Bone marrow (tissue), 2 donors: ENCODE measurements at places on chromosomes 12 and 14.

DNA sequence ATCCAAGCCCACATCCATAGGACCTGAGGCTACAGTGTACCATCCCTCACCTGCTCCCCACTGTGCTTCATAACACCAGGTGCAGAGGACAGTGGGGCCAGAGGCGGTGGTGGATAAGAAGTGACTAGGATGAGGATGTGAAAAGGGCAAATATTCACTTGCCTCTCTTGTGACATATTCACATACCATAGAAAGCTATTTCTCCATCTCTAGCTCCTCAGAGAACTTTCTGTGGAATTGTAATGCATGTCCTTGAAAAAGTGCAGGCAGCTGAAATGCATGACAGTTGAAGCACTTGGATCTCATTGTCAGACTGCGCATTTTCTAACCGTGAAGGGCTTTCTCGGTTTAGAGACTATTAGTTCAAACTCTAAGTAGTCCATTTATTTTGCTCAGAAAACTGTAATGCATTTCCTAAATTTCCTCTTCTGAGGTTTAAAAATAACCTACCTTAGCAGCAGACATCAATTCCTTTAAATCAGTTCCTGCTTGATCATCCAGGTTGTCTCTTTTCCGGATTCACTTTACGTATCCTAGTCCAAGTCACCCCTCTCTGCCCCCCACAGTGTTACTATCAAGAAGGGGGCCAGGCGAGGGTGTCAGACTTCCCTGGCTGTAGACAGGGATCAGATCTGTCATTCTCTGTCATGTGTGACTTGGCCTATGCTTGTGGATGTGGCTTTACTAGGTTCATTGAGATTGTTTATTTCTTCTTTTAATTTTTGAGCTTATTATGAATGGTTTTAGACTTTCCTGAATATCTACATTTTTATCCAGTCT lies 984.0 kb upstream of the TMEM132C start:
- no peak for DNase-seq

GRCh38 chr12:11561411-11561810 lies 88.1 kb upstream of the ETV6 start:
- no peak for DNase-seq

DNA sequence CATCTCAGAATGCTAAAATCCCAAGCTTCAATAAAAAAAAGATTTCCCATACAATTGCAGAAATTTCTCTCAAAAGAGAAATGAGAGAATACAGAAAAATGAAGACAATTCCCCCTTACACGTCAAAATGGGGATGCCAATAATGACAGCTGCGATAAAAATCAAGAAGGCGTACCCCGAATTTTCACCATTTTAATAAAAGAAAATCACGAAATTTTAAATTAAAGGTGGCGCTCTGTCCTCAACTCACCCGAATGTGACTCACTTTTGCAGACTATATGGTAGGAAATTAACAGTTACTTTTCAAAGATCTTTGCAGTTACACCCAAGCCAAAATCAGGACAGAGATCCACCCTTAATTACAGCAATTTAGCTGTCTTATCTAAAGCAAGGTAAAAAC lies 2.1 kb downstream of the ATP2B1 start:
- DNase-seq: no peak

DNA sequence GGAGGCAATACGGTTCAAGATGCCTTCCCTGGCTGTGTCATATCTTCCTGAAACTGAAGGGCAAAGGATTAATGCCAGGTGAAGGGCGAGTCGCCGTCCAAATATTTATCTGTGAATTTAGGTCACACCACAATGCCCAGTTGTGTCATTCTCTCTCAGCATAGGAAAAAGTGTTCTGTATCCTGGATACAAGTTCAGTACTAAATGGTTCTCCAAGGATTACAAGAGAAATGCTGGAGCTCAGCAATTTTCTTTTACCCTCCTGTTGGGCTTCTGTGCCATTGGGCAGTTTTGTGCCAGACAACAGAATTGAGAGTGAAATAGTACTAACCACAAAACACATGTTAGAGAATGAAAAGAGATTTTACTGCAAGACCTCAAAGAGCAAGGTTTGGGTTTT lies 493.9 kb downstream of the EGLN3 start:
- DNase-seq: no peak

DNA sequence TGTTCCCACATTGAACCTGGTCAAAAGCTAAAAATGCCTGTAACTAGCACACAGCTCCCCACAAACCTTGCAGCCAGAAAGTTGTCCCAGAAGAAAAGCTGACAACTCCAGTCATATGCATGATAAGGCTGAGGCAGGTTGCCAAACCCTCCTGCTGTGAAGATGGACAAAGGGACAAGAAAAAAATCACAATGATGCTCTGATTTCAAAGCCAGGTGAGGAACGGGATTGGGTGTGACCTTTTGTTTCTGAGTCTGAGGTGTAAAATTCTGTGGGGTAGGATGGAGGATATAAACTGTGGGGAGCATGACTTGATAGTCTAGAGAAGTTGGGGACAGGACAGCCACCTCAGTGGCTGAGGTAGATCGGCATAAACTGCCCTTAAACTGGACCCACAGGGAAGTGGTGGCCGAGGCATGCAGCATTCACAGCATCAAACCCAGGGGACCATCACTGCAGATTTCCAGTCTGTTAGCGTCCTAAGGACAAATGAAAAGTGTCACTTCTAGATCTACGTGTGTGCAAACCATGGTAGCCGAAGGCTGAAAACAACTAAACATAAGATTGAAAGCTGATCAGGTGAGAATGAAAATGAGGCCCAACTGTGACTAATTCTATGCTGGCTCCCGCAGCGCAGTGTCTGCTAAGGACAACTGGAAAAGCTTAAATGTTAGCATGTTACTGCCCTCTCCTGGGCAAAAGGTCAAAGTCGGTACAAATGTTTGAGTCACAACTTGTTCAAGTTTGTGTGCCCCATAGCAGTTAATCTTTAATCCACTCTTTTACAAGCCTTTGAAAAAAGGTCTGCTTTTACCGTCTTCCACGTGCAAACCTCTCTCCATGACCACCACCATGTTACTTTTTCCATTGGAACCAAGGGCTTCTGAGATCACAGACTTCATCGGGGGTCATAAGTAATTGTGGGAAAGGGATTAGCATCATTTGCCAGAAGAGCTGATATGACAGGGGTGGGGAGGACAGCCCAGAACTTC lies 39.8 kb downstream of the GRIN2B start:
- no peak for DNase-seq

GRCh38 chr14:93765155-93765554 lies 23.1 kb downstream of the PRIMA1 start:
- DNase-seq: no peak

- no peak for DNase-seq
Measured at GRCh38 chr14:36975834-36976233, 196.6 kb downstream of the SLC25A21 start.

DNA sequence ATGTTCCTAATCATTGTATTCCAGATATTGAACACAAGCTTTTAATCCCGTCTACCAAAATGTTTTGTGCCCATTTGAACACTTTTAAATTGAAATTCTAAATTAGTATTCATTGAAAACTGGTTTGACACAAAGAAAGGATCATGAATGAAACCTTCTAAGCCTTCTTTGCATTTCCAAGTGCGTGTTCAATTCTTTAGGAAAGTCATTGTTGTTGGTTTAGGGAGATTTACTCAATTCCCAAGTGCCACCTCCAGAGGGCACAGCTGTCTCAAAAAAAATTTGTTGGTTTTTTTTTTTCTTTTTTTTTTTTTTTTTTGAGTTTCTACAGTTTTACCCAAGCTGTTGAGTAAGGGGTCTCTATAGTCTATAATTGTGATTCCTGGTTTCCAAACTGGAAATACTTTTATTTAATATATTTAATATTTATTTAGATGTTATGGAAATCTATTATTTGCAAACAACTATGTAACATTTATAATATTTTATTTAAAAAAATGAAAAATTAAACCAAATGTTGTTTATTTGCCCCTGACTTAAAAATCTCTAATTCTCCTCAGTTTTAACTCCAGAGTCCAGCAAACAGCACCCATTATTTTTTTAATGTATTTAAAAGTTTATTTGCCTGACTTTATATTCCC lies 79.9 kb downstream of the NEDD1 start:
- no peak for DNase-seq

- no peak for DNase-seq
Measured at GRCh38 chr12:84186433-84186832, 726.2 kb downstream of the SLC6A15 start.

DNA sequence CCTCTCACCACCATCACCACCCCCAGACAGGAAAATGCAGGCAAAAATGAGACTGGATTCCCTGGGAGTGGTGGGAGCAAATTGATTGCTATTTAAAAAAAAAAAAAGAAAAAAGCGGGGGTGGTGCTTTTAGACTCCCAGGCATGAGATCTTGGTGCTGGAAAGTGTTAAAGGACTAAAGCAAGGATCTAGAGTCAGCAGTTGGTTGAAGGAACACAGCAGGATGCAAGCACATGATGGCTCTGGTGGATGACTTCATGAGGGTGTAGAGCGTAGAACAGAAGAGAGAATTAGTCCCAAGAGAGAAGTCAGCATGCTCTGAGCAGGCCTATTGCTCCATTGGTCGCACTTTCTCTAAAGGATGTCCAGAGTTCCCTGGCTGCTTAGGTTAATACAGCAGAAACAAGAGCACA lies 183.8 kb upstream of the HMGA2 start:
- no peak for DNase-seq
